CD4-positive, alpha-beta T cell treated with Interleukin-12 subunit alpha and Interleukin-12 subunit beta, for 1 hour (primary cell): ENCODE measurements at places on chromosomes 2 and 18.

- DNase-seq: no peak
These were observed 16.8 kb upstream of the KLHL30 start for GRCh38 chr2:238121511-238122286.

- DNase-seq: no peak
These were observed 79.0 kb upstream of the HAAO start for GRCh38 chr2:42871372-42871771.

DNA sequence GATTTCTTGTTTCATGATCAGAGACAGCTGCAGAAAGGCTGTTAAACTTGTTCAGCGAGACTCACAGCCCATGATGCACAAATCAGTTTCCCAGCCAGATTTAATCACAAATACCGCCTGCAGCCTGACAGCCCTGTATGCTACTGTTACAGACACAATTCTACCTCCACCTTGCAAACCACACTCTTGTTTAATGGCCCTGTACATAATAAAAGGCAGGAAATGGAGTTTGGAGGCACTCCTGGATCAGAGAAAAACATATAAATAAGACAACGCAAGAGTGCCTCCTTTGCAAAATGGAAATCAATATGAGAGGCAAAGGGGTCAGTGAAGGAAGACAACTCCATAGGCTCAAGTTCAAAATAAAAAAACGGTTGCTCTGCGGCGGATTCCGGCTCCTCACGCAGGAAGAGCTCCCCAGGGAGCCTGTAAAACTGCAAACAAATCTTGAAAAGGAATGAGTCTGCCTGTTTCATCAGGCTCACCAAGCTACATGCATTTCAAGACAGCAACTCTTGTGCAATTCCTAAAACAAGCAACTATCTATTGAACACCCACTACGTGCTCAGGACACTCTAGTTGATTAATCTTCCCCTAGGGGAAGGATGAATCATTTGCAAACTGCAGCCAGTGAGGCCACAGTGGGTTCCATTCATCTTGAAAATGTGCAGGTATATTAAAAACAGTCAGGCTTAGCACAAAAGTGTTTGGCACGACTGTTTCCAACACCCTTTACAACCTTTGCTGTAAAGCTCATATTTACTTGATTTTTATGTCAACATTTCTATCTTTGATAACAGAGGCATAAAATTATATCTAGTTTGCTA lies 37.5 kb downstream of the TBC1D8 start:
- no peak for DNase-seq

DNA sequence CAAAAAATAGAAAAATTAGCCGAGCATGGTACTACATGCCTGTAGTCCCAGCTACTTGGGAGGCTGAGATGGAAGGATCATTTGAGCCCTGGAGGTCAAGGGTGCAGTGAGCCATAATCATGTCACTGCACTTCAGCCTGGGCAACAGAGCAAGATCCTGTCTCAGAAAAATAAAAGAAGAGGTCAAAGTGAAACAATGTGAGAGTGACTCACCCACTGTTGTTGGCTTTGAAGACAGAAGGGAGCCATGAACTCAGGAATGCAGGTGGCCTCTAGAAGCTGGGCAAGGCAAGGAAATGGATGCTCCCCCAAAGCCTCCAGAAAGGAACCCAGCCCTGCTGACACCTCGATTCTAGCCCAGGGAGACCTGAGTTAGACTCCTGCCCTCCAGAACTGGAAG lies 3.7 kb upstream of the TMEM214 start:
- DNase-seq: no peak

- DNase-seq: no peak
These were observed 147.6 kb downstream of the CLIP4 start for GRCh38 chr2:29262681-29263260.

DNA sequence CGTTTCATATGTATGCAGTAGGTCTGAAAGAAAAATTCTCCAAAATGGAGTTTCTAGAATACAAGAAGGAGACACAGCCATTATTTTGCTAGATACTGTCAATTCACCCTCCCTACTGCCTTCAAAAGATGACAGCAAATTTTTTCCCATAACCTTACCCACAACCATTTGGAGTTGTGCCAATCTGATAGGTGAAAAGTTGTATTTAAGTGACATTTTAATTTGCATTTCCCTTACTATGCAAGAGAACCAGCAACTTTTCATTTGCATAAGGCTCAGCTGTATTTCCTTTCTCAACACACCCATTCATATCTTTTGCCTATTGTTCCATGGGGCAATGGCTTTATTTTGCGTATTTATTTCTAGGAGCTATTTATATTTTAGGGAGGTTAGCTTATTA lies 31.4 kb upstream of the IL18RAP start:
- DNase-seq: peak; percentile 55

DNA sequence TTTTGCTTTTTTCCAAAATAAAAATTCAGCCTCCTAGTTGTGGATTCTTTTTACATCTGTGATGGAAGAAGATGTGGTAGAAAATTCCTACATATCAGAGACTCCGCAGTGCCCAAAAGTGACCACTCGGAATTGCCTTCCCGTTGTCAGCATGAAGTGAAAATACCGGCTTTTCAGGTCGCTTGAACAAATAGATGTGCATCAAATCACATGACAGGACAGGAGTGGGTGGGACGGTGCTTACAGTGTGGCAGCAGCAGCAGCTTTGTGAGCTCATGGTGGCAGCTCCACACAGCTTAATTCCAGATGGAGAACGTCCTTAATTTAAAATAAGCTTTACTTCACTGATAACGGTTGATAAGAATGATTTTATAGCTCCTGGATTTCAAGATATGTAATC lies 20.3 kb downstream of the SALL3 start:
- no peak for DNase-seq

DNA sequence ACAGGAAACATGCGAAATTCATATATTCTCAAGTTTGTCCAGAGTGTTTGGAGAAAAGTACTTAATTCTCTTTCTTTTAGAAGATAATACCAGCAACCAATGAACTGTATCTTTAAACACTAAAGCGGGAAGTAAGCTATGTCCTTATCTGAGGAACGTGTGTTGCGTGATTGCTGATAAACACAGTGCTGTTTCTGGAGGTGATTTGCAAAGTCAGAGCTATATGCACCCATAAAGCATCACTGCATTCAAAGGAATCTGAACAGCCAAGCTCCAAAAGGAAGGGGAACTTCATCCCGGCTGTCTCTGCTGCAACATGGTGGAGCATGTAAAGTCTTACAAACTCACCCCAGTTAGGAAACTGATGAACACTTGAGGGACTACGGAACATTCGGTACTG lies 271.7 kb upstream of the FN1 start:
- no peak for DNase-seq

DNA sequence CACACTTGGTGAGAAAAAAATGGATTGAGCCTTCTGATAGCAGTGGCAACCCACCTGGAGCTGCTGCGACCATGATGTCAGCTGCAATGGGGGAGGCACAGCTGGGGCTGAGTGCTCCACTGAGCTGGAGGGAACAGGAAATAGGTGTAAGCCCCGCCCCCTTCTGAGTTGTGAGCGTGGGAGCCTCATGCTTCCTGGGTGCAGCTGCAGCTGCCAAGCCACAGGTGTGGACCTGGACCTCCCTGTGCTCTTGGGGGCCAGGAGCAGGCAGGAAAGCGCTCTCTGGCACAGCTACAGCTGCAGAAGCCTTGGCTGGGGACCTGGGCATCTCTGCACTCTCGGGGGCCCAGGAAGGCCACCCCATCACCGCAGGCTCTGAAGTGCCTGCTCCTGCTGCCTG lies 970.6 kb downstream of the DCDC2C start:
- DNase-seq: peak; percentile 4

- no peak for DNase-seq
These were observed 464.4 kb downstream of the CMPK2 start for GRCh38 chr2:6401301-6401700.

- no peak for DNase-seq
These were observed 420.0 kb upstream of the ST6GAL2 start for GRCh38 chr2:107305966-107306365.

DNA sequence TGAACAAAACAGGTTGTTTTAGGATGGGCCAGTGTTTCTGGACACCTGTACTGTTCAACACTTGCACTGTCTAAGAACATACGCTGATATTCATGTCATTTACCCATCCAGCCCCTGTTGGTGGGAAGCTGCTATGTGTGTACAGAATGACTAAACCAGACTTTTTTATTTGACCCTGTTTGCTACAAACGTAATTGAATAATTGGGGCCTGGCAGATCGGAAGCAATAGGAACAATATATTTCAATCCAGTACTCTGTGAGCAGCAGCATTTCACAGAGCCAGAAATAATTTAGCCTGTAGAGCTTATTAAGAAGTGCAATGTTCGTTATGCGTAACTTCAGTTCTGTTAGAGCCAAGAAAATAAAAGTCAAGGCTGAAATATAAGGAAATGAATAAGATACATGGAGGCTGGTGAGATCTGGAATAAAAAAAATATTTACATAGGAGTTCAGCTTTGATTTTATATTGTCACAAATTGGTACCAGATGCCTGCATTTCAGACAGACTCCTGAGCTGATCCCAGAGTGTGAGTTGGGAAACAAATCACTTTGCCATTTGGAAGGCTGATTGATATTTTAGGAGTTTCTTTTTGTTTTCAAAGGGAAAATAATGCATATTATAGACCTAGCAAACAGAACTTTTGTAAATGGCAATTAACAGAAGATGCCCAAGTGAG lies 19.7 kb downstream of the CABLES1 start:
- DNase-seq: no peak
